Parietal lobe (tissue), 2 donors: ENCODE measurements at places on chromosomes 16 and 17. TPM values are rescaled to one million over a fixed set of nuclear protein-coding genes. Genes with fewer than 3 reads are reported as not detected.

Gene HSF4
- total RNA-seq: 11.3 TPM

Gene LYZL6
- not detected for total RNA-seq

Gene SLFN14
- total RNA-seq: 0.31 TPM

Gene FADS6
- total RNA-seq: not detected
